NCI-H187 (cell line): ENCODE measurements at places on chromosomes 5 and 9.
A peak's percentile ranks its signal among the peaks of the same experiment; 100 is the strongest.

- no peak for DNase-seq
These were observed 188.5 kb upstream of the RASA1 start for GRCh38 chr5:87079219-87079618.

DNA sequence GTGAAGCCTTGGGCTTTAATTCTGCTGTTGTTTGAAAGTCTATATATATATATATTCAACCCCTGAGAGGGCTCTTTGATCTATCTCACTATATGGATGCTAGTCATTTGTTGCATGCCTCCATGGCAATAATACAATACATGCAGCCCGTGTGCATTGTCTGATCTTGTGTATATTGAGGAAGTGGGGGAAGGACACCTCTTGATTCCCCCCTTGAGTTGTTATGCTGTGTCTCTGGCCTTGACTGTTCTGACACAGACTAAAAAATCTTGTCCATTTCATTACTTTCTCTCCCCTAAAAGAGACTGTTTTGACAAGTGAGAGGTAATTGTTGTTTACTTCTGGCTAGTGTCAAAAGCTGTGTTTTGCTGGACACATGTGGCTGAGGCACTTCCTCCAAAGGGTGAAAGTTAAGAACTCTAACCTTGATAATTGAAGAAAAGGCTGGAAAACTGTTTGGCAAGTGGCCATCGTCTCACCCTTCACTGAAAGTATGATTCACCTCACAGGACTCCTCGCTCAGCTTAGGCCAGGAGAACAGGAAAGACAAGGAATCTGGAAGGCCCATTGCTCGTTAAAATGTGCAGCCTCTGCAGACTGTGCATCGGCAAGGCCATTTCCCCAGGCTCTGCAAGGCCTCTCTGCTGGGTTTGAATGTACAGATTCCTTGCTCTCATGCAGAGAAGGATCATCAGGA, 304.0 kb downstream of the PRELID2 start:
- DNase-seq = no peak

- DNase-seq = no peak
These were observed 88.1 kb downstream of the KDM4C start for GRCh38 chr9:6845880-6846279.

DNA sequence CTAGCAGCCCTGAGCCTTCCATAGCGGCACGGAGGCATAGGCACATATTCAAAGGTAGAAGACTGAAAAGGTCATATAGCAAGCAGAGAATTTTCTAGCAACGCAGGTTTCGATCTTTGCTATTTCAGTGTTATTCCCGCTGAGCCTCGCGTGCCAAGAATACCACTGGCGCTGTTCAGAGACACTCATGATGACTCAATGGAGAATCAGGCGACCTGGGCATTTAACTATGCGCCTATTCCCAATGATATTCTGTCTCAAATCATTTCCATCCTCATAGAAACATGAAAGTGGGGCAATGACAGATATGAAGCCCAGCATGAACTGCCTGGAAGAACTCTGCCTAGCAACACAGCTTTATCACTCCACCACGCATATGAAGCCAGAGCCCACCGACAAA, 59.9 kb downstream of the EFNA5 start:
- no peak for DNase-seq

GRCh38 chr5:137374110-137374714, 124.9 kb downstream of the SPOCK1 start:
- DNase-seq = peak; percentile 67

GRCh38 chr9:14400658-14400995, 86.7 kb upstream of the NFIB start:
- no peak for DNase-seq

GRCh38 chr5:95244479-95244878, 40.4 kb downstream of the MCTP1 start:
- no peak for DNase-seq

DNA sequence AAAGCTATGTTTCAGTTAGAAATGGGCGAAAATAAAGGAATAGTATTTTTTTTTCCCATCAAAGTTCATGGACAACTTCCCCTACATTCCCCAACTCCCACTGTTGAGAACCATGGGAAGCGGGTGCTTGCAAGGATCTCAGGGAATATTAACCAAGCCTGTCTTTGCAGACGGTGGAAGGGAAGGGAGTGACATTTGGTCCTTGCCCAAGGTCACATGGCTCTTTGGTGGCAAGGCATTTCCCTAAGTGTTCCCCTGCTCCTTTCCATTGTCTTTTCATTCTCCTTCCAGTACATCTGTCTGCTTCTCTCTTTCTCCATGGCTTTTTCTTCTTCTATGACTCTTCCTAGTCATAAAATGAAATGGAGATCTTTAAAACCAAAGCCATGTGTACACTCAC, 19.0 kb downstream of the C9orf57 start:
- no peak for DNase-seq

- no peak for DNase-seq
These were observed 29.1 kb upstream of the PLCXD3 start for GRCh38 chr5:41539454-41539853.

GRCh38 chr5:124630767-124631704, 115.4 kb downstream of the ZNF608 start:
- DNase-seq = no peak

DNA sequence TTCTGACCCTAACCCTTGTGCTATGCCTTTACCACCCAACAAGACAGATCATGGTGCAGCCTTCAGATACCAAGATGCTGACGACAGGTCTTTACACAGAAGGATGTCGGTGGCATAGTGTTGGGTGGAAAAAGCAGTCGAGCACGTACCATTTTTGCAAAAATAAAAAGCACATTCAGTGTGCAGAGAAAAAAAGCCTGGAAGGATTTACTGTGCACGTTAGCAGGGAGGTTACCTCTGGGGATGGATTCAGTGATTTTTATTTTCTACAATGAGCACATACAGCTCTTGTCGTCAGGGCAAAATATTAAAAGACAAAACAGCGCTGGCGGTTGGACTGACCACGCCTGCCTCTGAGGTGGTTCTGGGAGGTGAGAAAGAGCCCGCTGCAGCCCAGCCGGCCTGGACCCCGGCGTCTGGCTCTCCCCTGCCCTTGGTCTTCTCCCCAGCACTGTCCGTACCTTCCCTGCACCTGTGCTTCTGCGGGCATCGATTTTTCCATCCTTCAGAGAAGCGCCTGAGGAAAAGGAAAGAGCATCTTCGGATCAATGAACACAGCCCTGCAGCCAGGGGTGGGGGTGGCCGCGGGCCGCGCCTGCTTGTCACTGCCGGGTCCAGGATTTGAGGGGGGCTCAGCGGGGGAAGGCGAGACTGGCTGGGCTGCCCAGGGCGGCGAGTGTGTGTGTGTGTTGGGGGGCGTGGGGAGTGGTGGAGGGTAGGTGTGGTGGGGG, 200.0 kb upstream of the IER5L start:
- no peak for DNase-seq

DNA sequence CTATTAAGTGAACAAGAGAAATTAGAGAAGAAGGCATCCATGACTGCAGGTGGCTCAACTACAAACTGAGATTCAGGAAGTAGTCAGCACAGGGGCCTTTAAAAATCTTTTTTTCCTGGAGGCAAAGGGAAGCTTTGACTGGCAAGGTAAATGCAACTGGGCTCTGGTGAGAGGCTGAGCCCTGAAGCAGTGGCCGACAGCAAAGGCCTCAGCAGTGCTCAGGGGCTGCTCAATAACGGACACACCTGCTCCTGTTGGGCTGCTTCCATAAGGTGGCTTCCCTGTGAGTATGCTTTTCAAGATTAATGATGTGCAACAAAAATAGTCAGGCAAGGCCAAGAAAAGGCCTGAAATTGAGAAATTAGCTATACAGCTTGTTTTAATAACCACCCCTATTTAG, 134.2 kb upstream of the RGMB start:
- no peak for DNase-seq

- DNase-seq = no peak
These were observed 381.5 kb upstream of the MPDZ start for GRCh38 chr9:13661014-13661413.

DNA sequence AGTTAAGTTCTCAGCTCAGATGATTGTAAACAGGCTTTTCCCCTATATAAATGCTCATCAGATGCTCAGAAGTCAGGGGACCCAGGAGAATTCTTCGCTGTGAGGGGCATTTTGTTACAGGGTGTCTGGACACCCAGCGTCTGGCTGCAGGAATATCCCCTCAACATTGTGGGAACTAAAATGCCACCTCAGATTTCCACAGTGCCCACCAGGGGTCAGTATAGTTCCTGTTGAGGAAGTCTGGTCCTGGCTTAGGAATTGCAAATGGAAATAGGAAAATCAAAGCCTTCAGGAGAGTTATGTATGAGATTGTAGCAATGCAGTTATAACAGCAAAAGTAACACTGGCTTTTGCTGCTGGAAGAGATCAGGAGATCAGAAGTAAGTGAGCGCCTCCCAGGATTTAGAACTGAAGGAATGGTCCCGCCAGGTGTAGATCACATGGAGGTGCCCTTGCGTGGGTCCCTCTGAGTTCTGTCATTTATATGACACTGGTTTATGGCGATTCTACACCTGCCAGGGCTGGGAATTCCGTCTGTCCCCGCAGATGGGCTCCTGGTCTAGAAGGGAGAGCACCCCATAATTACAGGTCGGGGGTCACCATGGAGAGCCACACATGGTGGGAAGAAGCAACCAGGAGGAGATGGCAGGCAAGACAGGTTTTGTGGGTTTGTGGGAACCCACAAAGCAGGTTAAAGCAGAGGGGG, 47.1 kb upstream of the CTSL start:
- DNase-seq = no peak

DNA sequence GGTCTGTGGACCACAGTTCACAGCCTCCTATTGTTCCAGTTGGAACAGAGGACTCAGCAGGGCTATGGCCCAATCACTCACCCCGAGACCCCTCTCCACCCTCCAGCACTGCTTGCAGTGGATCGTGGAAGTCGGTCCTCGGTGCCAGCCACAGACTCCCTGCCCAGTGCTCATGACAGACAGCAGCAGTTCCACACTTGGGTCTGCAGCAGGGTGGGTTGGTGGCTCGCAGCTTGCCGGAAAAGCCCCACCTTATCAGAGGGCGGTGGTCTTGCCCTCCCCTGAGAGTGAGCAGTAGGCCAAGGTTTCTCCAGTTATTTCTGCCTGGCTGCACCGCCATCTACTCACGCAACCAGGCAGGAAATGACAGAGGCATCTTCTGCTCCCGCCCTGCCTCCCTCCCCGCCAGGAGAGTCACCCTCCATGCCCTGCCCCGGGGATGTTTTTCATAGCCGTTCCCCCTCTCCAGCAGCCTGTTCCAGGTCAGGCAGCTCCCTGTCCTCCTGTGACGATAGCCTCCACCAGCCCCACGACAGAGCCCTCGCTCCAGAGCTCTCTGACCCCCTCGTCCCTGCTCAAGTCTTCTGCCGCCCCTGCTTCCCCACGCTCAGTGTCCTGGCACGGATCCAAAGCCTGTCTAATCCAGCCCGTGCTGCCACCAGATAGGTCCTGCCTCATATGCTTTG, 34.5 kb downstream of the UNC5A start:
- DNase-seq = no peak

GRCh38 chr9:121645853-121646807, 5.3 kb upstream of the DAB2IP start:
- DNase-seq = no peak

DNA sequence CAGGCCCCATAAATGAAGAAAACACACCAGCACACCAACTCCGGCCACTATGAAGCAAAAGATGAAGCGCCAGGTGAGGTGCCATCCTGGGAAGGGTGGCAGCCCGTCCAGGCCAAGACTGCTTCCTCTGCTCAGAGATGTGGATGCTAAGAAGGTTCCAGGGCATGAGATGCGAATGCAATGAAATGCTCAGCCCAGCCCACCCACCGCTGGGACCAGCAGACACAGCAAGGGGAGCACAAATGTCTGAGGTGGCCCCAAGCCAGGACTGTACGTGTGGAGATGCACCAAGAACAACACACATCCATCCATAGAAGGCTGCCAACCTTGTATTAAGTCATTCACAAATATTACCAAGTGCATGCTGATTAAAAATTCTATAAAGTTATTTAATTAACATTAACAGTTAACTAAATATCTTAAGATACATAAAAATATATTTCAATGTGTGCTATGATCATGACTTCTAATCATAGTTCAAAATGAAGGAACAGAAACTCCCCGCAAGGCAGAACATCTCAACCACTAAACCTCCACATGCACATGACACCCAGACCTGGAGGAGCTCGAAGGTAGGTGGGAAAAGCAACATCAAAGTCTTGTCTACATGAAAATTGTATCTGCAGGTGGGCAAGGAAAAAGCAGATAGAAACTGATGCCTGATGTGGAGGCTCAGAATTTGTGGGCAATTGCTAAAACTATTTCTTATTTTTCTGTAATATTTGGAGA, 43.7 kb downstream of the BICD2 start:
- no peak for DNase-seq

- DNase-seq = peak; percentile 93
These were observed 43.3 kb downstream of the ANKRD33B start for GRCh38 chr5:10607023-10607665.

- DNase-seq = peak; percentile 2
These were observed 59.0 kb downstream of the MAT2B start for GRCh38 chr5:163564321-163564938.

GRCh38 chr9:13397661-13398060, 118.2 kb upstream of the MPDZ start:
- no peak for DNase-seq

GRCh38 chr5:96247097-96247701, 185.8 kb downstream of the PCSK1 start:
- no peak for DNase-seq

DNA sequence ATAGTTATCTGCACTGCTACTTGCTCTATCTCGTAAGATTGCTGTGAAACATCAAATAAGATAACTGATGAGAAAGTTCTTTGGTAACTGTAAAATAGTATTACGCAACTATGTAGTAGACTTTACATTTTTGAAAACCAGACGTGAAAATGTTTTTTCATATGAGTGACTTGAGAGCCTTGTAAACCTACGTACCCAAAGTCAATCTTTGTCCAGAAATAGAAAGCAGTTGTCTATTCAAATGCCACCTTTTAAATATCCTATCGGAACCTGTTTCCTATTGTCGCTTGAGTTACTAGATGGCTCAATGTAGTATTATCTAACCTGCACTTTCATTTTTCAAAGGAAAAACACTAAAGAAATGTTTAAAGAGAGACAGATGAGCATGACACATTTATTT, 1.6 kb downstream of the FNIP1 start:
- DNase-seq = no peak

GRCh38 chr5:176866707-176867310, 32.3 kb downstream of the HK3 start:
- DNase-seq = no peak

DNA sequence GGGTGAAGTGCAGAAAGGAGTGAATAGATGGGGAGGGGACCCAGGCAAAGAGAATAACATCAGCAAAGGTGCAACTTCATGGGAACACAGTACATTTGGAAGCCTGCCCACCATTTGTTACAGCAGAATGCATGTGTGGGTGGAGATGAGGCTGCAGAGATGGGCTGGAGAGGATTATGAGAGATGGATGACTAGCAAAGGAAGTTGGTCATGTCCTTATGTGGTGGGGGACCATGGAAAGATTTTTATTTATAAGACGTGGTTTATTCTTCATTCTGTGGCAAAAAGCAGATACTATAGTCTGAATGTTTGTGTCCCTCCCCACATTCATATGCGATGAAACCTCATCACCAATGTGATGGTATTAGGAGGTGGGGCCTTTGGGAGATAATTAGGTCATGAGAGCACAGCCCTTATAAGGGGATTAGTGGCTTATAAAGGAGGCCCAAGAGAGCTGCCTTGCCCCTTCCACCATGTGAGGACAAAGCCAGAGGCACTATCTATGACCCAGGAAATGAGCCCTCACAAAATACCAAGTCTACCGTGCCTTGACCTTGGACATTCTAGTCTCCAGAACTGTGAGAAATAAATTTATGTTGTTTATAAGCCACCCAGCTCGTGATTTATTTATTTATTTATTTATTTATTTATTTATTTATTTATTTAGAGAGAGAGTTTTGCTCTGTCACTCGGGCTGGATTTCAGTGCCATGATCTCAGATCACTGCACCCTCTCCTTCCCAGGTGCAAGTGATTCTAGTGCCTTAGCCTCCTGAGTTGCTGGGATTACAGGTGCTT, 483.7 kb downstream of the RAB3C start:
- DNase-seq = no peak
